ENCODE measurements at places on chromosomes 4 and X.

DNA sequence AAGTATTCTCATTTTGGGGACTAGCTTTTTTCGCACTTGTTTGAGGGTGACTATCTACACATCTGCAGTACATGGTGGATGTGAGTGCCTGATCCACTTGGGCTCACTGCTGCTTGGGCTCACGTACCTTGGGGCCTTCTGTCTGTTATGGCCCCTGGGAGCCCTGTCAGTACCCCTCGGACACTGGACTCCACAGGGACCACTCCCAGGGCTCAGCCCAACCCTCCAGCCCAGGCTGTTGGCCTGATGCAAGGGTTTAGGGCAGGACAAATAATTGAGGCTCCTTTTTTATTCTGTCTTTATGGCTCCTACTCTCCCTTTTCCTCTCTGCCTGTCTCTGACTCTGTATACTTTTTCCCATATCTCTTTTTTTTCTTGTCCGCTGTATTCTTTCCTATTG is 32.7 kb upstream of the MSN start:
- DNase-seq = no peak

- DNase-seq = no peak
Measured at GRCh38 chr4:153816542-153816941, 27.7 kb upstream of the SFRP2 start.

GRCh38 chr4:165079476-165079875 is 25.8 kb downstream of the TRIM75 start:
- no peak for DNase-seq

DNA sequence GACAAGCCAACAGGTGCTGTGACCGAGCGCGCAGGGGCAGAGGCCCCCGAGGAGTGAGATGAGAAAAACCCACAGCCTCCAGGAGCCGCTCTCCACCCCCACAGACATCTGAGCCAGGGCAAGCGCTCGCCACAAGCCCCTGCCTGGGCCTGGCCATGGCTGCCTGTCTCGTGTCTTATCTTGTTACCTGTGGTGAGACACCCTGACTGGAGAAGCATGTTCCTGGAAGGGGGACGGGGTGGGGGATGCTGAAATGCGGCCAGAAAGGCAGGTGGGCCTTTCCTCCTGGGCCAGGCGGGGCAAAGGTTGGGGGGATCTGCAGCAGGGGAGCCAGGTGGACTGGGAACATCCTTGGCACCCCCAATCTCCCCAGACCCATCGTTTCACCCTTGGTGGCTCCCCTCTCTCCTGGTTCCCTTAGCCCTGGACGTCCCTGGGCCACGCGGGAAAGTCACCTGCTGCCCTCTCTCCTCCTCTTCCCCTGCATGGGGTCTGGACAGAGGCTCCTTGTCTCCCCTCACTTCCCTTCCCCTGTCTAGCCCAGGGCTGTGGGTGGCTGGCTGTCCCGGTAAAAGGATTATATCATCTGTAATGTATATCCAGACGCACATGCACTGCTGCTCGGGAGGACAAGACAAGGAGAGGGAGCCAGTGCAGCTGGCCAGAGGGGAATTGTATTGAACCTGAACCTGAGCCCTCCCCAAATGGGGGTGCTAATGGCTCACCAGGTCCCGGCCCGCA is 8.4 kb upstream of the DUSP9 start:
- DNase-seq = no peak

GRCh38 chr4:113639326-113639725 is 122.2 kb downstream of the CAMK2D start:
- DNase-seq = no peak

DNA sequence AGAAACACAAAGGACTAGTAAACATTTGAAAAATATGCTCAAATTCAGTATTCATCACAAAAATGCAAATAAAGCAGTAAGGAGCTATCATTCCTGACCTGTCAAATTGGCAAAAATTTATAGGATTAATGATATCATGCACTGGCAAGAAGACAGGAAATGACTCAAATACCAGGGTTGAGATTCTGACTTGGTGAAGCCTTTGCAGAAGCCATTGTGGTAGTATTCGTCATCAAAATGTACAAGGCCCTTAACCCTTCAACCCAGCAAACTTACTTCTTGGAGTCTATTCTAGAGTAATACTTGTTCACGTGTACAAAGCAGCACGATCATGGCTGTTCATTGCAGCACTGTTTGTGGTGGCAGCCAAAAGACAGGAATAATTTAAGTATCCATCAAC is 132.4 kb downstream of the ENOX2 start:
- DNase-seq = peak; percentile 48

DNA sequence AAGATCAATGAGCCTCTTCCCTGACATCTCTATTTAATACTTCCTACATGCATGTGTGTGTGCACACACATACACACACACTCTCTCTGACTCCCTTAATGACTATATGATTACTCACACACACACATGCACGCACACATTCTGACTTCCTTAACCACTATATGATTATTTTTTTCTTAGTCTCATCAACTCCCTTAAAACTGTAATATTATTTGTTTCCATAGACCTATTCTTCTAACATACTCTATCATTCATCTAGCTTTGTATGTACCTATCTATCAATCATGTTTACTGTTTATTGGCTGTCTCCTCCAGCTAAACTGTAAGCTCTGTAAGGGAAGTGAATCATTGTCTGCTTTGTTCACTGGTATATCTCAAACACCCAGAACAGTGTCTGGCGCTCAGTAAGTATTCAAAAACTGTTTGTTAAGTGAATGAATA is 236.6 kb downstream of the RASL11B start:
- no peak for DNase-seq

GRCh38 chrX:100381619-100382018 is 28.5 kb downstream of the PCDH19 start:
- no peak for DNase-seq

DNA sequence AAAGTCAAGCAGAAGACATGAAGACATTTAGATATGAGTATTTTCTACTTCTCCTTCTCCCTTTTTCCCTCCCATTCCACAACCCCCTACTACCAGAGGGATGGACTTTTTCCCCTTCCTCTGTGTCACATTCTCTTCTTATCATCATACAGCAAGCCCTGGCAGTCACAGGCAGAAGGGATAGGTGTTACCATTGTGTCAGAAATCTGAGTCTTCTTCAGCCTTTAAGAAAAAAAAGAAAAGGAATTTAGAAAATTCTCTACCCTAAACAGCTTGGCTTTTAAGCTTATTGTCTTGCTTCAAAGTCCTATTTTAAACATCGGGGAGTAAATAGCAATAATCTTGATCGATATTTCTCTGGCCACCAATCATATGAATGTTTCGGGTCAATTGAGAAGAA is 30.9 kb upstream of the ADH1C start:
- no peak for DNase-seq

- DNase-seq = no peak
Measured at GRCh38 chr4:135775909-135776308, 1574.3 kb upstream of the PABPC4L start.

DNA sequence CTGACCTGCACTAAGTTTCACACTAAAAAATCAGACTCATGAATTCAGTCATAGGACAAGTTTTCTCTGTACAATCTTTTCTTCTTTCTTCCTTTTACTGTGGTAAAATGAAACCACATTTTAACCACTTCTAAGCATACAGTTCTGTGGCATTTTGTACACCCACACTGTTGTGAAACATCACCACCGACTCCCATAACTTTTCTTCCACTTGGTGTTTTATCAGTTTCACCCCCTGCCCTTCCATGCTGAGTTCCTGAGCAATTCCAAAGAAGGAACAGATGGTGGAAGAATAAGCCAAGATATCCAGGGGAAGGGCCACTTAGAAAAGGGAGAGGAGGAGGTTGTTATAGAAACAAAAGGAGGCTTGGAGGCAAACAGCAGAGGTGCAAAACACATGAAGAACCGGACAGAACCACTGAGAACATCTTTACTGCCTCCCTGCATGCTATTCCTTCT is 22.6 kb downstream of the SLC25A4 start:
- peak; percentile 81 for DNase-seq

GRCh38 chr4:74433043-74433442 is 11.9 kb upstream of the AREG start:
- no peak for DNase-seq

- DNase-seq = no peak
Measured at GRCh38 chrX:9196961-9197640, 163.2 kb upstream of the FAM9B start.

DNA sequence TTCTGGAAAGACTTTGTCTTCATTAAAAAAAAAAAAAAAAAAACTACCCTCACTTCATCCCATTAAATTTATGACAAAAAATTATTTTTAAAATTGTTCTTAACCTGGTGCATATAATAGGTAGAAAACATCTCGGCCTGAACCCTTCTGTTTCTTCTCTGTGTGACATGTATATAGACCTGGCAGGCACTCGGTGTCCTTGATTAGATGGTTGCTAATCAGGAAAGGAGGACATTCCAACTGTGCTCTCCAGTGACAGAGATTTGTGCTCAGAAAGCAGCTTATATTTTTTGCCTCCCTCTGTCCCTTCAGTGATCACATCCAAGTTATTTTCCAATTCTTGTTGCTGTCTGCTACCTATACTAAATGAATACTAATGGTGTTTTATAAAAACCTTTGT is 355.6 kb downstream of the CBLL2 start:
- no peak for DNase-seq

DNA sequence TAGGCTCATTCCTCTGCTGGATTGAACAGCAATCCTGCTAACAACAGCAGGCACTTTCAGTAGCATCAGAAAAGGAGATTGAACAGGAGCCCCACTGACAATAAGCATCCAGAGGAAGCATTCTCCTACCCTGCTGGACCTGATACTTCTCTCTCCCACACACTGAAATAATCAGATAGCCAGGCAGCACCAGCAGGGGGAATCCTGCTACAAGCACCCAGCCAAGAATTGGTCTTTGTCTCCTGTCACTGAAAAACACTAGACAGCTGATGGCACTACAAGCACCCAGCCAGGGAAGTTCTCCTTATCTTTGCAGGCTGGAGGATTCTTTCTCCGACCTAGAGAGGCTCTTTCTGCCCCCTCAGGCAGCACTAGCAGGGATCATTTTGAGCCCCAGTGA is 444.3 kb upstream of the GRIA3 start:
- no peak for DNase-seq

- no peak for DNase-seq
Measured at GRCh38 chr4:27716693-27717430, 856.2 kb downstream of the STIM2 start.

- no peak for DNase-seq
Measured at GRCh38 chr4:8921465-8921864, 49.8 kb upstream of the HMX1 start.

DNA sequence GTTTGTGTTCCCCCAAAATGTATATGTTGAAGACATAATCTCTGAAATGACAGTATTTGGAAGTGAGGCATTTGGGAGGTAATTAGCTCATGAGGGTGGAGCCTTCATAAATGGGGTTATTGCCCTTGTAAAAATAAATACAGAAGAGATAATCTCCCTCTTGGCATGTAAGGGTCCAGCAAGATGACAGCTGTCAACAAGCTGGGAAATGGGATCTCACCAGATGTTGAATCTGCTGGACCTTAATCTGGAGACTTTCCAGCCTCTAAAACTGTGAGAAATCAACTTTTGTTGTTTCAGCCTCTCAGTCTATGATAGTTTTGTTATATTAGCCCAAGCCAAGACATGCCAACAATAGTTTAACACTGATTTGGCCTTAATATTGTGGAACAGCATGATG is 438.2 kb upstream of the PCDH7 start:
- DNase-seq = no peak

- DNase-seq = no peak
Measured at GRCh38 chrX:22366166-22366702, 93.5 kb downstream of the CBLL2 start.

DNA sequence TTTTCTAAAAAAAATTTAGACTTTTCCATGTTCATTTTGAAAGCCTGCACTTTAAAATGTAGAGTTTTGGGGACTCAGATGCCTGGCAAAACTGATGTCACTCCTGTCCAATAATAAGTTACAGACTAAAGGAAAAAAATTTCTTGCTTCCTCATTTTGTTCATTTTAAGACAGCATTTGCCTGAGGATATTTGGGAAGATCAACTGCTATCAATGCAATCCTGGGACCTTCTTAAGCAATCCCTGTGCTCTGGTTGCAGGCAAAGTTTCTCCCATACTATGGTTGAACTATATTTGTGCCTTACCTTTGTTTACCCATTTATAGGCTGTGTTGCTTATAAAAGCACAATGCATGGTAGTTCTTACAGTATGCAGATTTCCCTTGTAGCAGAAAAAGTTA is 280.4 kb downstream of the CFAP47 start:
- no peak for DNase-seq

DNA sequence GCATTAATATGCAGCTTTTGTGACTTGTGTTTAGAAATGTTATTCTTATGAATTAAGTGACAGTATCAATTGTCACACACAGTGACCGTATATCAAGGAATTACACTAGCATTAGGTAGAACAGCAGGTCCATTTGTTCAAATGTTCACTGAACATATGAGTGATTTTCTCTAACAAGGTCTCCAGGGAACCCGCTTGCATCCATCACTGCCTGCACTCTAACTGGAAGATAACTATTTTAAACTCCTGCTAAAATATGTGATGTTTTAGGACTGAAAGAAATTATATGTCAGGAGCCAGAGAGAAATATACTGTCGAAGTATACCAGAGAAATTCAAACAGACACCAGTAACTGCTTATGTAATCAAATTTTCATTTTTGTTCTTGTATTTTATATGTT is 1395.7 kb downstream of the PCDH18 start:
- no peak for DNase-seq

- DNase-seq = no peak
Measured at GRCh38 chrX:63746715-63747114, 38.3 kb downstream of the ARHGEF9 start.

- no peak for DNase-seq
Measured at GRCh38 chrX:122579526-122579925, 604.6 kb upstream of the GRIA3 start.

DNA sequence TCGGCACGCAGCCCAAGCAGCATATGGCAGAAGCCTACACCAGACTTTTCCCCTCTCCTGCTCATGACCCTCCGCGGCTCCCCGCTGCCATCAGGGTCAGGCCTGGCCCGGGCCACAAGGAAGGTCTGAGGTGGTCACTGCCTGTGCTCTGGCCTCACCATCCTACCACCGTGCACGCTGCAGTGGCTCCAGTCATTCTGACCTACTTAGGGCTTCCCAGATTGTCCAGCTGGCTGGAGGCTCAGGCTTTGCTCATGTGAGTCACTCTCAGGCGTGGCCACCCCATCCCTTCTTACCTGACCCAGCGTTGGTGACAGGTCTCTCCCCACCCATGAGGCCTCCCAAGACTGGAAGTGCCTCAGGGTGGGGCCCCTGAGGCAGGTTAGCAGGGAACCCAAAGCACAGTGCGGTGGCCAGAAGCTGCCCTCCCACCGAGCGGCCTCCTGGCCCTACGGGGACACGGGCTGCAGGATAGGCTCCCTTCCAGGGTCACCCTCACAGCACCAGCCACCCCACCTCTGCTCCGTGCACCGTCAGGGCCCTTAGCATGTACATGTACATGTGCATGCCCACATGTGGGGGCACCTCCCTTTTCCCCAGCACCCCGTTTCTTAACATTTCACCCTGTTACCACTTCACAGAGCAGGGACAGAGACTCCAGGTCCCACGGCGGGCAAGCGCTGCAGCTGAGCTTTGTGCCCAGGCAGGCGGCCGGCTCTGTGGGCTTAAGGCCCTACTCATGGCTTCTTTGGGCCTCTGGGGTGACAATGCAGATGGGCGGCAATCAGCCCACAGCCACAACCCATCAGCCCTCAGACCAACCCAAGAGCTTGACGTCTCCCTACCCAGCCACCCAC is 2.2 kb downstream of the TREX2 start:
- DNase-seq = no peak
